Stimulated activated CD8-positive, alpha-beta memory T cell treated with anti-CD3 and anti-CD28 coated beads, Interleukin-2, amount 100 ng/mL, for 48 hours (primary cell): ENCODE measurements at places on chromosomes 13 and 19.

DNA sequence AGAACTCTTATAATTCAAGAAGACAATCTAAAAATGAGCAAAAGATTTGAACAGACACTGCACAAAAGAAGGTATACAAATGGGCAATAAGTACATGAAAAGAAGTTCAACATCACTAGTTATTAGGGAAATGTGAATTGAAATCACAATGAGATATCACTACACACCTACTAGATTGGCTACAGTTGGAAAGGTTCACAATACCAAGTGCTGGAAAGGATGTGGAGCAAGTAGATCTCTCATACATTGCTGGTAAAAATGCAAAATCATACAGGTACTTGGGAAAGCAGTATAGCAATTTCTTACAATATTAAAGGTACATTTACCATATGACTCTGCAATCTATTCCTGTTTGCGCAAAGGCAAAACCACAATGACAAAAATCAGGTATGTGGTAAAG, 145.7 kb downstream of the LHFPL6 start:
- no peak for DNase-seq

DNA sequence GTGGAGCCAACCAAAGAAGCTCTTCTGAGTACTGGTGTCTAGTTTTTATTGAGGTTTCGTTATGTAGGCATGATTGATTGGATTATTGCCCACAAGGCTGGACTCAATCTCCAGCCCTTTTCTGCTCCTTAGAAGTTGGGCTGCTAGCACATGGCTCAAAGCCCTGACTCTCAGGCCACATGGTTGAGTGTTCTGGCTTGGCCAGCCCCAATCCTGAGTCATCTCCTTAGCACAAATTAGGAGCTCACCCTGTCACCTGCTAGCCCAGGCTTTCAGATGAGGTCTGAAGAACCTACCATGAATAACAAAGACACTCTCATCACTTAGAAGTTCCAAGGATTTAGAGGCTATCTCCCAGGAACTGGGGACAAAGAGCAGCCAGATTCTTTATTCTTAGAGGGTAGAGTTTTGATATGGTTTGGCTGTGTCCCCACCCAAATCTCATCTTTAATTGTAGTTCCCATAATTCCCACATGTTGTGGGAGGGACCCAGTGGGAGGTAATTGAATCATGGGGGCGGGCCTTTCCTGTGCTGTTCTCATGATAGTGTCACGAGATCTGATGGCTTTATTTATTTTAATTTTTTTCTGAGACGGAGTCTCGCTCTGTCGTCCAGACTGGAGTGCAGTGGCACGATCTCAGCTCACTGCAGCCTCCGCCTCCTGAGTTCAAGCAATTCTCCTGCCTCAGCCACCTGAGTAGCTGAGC, 11.3 kb downstream of the DPY19L3 start:
- no peak for DNase-seq

GRCh38 chr19:7733376-7733775, 1.5 kb upstream of the CLEC4G start:
- DNase-seq: no peak

DNA sequence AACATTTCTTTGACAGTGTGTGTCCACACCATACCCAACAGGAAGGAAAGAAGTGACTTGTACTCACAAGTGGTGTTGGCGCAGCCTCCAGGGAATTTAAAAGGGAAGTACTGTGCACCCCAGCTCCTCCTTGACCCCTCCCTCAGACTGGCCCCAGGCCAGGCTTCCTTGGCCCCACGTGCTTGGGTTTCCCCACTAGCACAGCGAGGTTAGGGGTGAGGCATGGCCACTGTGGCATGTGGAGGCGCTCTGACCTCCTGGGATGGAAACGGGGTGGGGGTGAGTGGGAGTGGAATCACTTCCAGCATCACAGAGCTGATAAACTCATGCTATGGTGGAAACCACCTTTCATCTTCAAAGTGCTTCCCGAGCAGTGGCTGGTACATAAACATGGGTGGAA, 168.6 kb downstream of the ZNF536 start:
- DNase-seq: no peak

GRCh38 chr13:36046672-36047071, 84.5 kb downstream of the DCLK1 start:
- DNase-seq: no peak
